G401 (cell line): ENCODE measurements at places on chromosomes 13 and 19.

DNA sequence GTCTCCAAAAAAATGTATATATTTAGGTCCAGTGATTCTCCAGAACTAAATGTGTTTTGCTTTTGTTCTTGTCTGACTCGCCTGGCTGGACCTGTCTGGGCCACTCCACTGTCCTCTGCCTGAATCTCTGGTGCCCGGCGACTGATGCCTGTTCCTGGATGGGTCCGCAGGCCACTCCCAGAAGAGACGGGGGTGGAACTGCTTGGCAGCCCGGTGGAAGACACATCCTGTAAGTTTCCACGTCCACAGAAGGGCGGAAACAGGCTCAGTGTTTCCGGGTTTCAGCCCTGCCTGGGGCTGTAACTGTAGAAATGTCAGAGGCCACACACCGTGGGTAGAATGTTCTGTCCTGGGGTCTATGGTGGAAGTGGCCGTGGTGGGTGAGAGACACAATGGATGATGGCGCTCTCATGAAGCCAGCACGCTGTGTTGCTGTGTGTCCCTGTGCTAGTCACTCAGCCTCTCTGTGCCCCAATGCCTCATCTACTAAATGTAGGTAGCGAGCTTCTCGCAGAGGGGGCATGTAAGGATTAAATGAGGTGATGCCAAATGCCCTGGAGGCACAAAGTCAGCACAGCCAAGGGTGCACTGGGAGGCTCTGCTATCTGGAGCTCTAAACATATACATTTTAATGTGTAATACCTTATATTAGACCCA, 22.0 kb downstream of the ATCAY start:
- DNase-seq: no peak

DNA sequence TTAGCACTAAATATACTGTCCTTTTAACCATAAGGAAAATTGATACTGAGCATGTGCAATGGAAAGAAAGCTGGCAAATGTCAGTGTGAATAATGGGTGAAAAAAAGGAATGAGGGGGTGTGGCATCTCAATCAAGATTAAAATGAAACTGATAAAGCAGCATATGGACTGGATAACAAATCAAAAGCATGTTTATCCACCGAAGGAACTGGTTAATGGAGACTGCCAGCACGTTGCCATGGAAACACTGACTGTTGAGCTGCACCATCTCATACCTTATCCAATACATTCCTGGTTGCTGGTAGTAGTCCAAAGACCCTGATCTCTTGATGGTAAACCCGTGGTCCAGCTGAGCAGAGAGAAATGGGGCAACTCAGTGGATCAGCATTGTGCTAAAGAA, 311.4 kb upstream of the MAB21L1 start:
- peak; percentile 79 for DNase-seq

GRCh38 chr19:19480688-19481087, 34.7 kb downstream of the TSSK6 start:
- no peak for DNase-seq

- DNase-seq: no peak
Measured at GRCh38 chr13:76222511-76222910, 586.4 kb downstream of the LMO7 start.

- DNase-seq: no peak
Measured at GRCh38 chr19:51467864-51468544, 9.8 kb upstream of the SIGLEC8 start.

- DNase-seq: peak; percentile 90
Measured at GRCh38 chr13:39350461-39350881, 252.5 kb downstream of the LHFPL6 start.

- DNase-seq: no peak
Measured at GRCh38 chr19:32692727-32693061, 1.1 kb downstream of the NUDT19 start.
